Stimulated activated CD8-positive, alpha-beta memory T cell treated with anti-CD3 and anti-CD28 coated beads, Interleukin-15, amount 100 ng/mL, for 1 hour (primary cell): ENCODE measurements at places on chromosomes 4 and X.

GRCh38 chr4:21522296-21522695, 426.3 kb downstream of the KCNIP4 start:
- no peak for DNase-seq

- no peak for DNase-seq
Measured at GRCh38 chr4:2390784-2391421, 27.5 kb downstream of the ZFYVE28 start.

DNA sequence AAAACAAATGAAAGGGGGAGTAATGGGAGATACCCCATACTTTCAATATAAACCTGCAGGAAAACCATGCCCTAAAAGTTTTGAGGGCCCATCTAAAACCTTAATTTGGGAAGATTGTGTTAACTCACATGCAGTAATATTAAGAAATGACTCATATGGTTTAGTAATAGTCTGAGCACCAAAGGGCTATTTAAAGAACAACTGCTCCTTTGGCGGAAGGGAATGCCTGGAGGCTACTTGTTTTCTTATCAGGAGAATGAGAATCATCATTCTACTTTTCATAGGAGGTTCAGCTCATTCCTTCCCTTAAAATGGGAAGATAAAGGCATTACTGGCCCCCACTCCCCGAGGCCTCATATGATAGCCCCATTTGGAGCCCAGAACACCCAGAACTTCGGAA, 47.6 kb downstream of the SPIN3 start:
- DNase-seq: no peak

DNA sequence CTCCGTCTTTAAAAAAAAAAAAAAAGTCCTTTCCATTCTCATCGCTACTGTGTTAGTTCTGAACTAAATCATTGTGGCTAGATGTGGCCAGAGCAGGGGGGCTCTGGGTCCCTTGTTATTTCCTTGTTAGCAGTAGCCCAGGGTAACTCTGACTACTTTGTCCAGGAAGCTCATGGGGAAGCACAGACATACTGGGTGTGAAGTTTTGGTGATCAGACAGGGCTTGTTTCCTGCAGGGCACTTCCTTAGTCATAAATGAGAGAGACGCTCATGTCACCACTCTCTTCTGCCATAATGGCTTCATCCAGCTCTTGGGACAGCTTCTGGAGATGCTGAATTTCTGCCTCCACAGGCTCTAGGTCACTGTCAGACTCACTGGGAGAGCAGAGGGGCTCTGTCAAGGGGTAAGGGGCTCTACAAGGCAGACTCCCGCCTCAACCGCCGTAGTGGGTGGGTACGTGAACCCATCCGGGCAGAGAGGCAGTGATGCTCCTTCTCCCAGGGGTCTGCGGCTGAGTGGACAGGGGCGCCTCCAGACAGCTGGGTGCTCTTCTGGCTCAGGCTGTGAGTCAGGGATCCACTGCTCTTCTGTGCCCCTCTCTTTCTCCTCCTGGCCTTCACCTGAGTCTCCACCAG, 12.9 kb downstream of the STIM2 start:
- peak; percentile 13 for DNase-seq

DNA sequence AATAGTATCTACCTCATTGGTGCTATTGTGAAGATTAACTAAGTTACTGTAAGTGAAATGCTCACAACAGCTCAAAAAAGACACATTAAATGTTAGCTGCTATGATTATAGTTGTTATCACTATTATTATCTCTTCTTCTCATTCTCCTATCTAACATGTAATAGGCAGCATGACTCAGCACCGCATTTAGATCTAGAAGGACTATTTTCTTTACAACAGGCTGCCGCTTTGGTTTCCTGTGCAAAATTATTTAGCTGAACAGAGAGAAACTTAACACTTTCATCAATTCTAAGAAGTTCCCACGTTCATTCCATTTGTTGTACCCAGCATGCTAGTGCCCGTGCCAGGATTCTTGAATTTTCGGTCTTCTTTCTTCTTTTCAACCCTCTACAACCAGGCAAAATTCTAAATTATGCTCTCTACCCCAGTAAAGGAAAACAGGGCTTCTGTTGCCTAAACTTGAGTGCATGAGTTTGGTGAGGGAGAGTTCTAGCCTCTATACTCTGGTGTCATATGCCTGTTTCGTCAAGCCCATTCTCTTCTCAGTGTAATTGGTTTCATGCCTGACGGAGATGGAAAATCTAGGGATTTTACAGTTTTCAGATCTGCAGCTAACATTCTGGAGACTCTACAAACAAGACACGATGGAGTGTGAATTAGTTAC, 378.9 kb downstream of the PPP1R2C start:
- DNase-seq: no peak

DNA sequence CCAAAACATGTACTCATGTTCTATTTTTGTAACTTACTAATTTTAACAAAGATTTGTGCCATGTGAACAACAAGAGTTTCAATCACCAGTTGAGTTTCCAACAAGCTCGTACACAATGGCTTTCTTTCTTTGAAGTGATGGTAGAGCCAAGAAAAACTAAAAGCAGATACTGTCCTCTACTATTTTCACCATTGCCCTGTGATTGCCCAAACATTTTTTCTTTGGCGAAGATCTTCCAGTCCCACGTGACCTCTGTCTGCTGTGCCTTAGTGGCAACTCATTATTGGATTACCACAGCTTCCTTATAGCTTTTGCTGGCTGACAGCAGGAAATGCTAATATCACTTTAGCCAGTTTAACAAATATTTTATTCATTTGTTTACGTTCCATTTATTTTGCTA, 1147.1 kb downstream of the STIM2 start:
- DNase-seq: no peak

DNA sequence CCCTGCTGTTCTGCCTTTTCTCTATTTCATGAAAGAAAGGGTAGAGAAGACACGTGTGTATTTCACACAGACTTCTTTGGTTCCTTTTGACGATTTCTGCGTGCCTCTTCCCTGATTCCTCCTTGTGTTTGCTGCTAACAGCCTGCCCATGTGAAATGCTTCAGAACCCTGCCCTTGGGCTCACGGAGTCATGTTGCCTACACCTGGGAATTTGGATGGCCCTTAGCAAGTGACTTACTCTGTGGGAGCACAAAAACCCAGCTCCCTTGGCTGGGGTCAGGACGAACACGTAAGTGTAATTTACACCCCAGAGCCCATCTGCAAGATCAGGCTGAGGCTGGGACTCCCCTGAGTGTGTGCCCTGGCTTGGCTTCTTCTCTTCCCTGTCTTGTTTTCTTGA, 220.3 kb upstream of the BCOR start:
- DNase-seq: no peak

DNA sequence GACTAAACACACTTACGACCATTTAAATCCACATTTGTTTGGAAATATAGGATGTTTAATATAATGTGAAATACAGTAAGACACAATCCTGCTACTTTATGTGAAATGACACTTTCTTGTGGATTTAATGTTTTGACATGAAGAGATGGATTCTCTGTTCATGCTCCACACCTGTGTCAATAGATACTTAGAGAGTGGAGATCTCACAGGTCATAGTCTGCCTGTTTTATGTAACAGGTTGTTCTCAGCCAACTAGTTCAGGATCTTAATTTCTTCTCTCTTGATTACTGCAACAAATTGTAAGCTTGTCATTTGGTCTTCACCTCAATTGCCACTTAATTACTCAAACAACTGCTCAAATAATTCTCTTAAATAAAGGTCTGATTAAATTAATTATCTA, 1621.2 kb downstream of the PCDH7 start:
- DNase-seq: no peak

DNA sequence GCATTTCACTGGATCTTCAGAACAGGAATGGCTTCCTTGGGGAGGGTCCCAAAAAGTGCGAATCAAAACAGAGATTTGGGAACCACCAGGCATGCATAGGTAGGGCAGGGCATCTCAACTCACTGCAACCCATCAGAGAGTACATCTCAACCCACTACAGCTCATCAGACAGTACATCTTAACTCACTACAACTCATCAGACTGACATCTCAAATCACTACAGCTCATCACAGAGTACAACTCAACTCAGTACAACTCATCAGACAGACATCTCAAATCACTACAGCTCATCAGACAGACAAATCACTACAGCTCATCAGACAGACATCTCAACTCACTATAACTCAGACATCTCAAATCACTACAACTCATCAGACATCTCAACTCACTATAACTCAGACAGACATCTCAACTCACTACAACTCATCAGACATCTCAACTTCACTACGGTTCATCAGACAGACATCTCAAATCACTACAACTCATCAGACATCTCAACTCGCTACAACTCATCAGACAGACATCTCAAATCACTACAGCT, 47.5 kb upstream of the CLDN34 start:
- DNase-seq: no peak

- no peak for DNase-seq
Measured at GRCh38 chr4:26406346-26406975, 83.8 kb downstream of the CCKAR start.

DNA sequence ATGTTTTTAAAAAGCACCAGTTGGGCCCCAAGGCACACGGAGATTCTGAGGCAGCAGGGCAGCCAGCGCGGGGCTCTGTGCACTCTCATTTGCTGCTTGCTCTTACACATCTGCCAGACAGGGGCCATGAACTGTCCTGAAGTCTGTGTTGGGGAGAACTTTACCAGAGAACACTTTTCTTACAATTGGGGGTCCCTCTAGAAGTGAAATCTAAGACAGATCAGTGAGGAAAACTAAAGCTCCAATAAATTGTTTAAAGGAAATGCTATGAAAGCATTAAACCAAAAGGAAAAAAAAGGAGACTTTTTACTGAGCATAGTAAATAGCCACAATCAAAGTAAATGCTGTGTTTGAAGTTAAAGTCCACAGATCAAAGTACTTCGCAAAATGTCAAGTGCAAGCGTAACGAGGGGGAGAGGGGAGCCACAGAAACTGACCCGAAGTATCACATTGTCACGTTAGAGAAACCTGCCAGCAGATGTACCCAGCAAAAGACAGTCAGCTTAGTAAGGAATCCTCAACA, 37.8 kb downstream of the SORBS2 start:
- no peak for DNase-seq

GRCh38 chrX:121161501-121161933, 114.1 kb downstream of the GLUD2 start:
- no peak for DNase-seq

- DNase-seq: no peak
Measured at GRCh38 chr4:110484767-110485166, 8.8 kb downstream of the ENPEP start.

DNA sequence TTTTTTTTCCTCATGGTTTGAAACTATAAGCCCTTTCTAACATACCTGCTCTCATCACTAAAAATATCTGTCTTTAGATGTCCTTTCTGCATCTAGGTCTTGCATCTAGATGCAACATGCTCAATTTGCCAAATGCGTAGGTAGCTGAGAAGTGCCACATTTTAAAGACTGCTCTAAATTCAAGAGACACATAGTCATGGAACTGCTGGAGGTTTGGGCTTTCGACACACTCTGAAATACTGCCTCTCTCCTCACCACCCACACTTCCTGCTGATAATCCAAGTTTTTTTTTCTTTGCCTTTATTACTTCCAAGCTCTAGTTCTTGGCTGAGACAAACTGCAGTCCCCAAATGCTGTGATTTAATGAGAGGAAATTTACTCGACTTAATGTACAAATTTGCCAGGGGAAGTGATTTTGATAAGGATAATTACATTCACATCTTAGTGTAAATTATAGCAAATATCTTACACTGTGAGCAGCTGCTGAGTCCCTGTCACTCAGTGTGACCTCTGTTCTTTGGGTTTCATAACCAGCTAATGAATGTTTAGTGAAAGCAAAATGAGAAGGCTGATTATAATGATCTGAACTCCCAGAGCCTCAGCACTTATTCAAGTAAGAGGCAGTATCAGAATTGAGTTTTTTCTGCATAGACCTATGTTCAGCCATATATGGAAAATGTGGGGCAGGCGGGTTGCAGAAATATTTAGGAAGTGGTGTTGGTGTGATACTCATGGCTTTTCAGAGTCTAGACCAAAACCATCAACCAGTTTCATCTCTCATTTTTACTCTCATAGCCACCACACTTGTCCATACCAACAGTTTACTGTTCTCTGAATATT, 31.3 kb downstream of the DRD5 start:
- no peak for DNase-seq

- no peak for DNase-seq
Measured at GRCh38 chr4:3434881-3435685, 6.7 kb upstream of the HGFAC start.

GRCh38 chr4:105092356-105092755, 54.3 kb upstream of the TET2 start:
- DNase-seq: no peak

DNA sequence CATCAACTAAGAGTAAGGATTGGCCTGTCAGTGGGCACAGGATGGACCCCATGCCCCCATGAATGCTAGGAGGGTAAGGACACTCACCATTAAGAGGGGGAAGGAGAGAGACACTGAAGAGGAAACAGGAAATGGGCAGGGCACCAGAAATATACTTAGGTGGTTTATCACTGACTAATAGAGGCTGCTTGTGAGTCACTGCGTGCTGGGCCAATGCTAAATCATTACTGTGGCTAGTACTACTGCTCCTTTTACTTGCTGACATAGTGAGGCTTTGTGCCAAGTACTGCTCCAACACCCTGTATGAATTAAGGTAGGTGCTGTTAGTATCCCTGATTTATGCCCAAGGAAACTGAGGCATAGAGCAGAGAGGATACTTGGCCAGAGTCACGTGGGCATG, 130.4 kb upstream of the FRMPD4 start:
- no peak for DNase-seq

DNA sequence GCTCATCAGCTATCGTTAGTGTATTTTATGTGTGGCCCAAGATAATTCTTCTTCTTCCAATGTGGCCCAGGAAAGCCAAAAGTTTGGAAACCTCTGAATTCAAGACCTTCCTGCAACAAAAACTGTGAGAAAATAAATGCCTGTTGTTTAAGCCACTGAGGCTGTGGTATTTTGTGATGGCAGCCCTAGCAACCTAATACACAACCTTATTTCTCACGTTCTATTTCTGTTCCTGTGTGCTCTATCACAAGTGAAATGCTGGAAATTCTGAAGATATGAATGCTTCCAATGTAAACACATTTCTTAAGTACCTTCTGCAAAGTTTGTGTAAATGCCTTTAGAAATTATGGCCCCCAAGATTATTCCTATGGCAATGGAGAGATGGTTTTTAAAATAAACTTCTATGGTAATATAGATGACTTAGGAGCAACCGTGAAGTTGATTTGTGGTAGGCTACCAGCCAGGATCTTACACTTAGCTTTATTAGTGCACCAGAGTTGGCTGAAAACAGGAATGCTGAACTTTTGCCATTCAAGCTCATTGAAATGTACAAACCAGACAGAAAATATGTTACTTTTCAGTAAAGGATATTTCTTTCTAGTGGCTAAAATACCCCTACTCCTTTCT, 148.0 kb downstream of the USP46 start:
- no peak for DNase-seq
